ENCODE measurements at places on chromosomes 6 and 20.

DNA sequence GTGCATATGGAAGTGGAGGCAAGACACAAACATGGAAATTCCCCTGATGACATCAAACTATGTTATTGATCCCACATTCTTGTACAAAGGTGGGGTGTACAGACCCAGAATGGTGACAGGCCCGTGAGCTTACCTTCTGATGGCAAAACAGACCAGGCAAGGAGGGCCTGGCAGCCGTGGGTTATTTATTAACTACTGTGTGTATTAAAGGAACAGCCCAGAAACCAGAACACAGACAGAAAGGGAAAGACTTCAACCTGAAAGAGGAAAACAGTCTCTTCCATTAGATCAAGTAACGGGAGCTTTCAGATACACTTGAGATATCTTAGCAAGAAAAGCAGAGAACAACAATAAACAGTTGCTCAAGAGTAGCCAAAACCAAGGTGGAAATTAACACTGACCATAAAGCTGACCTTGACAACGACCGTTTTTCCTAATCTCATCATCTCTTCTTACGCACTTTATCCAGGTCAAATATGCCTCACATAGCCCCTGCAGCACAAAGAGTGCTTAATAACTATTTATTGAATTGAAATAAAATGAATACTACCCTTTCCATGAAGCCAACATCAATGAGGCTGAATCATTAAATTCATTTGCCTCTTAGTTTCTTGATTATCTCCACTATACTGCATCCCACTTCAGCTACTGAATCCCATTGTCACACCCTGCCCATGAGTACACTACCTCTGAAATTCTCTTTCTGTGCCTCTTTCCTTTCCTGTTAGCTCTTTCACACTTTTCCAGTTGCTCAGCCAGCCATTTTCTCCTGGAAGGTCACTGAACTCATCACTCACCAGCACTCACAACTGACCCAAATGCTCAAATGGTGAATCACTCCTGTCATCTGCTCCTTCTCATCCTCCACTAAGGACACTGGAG lies 67.4 kb downstream of the MOXD1 start:
- DNase-seq = no peak

- peak; percentile 15 for DNase-seq
Measured at GRCh38 chr6:3850451-3851203, 1.5 kb downstream of the FAM50B start.

DNA sequence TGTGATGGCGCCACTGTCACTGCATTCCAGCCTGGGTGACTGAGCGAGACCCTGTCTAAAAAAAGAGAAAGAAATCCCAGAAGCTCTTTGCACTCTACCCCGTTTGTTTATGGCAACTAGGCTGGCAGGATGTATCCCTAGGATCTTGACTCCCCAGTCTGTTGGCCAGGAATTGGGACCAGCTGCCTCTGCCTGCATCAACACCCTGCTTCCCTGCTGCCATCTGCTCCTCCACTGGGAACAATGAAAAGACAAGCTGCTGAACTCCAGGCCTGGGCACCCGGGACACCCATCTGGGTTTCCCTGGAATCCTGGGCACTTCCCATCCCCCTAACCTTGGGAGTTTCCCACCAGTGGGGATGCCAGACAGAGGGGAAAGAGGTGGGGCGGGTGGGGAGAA lies 64.9 kb downstream of the CPNE5 start:
- no peak for DNase-seq

- DNase-seq = no peak
Measured at GRCh38 chr6:1630771-1631217, 21.1 kb downstream of the FOXC1 start.

DNA sequence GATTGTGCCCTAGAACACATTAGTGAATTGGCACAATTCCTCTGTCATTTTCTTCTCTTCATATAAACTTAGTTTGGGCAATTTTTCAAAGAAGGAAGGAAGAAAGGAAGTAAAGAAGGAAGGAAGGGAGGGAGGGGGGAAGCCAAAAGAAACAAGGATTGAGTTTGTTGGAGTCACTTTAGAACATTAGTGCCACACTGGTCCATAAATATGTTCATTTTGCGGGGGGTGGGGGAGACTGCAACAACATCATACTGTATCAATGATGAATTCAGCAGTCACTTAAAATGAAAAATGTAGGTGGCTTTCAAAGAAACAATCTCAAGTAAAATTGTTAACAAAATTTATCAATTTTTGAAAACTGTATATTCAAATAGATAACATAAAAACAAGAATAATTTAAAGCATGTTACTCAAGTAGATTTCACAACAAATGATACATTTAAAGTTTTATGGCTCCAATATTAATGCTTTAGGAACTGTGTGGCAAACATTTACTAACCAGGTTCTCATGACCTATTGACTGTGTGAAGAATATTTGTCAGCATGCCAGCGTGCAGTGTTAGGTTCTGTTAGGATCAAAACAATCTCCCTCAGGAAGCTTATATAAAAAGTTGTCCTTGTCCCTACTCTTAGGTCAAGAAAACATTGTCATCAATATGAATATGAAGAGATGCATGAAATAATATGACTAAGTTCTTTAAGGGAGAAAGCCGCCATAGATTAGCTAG lies 208.1 kb upstream of the AGPAT4 start:
- DNase-seq = no peak

GRCh38 chr6:107689190-107689589 lies 134.9 kb downstream of the SCML4 start:
- no peak for DNase-seq

GRCh38 chr6:26194816-26195375 lies 107.7 kb downstream of the HFE start:
- no peak for DNase-seq

DNA sequence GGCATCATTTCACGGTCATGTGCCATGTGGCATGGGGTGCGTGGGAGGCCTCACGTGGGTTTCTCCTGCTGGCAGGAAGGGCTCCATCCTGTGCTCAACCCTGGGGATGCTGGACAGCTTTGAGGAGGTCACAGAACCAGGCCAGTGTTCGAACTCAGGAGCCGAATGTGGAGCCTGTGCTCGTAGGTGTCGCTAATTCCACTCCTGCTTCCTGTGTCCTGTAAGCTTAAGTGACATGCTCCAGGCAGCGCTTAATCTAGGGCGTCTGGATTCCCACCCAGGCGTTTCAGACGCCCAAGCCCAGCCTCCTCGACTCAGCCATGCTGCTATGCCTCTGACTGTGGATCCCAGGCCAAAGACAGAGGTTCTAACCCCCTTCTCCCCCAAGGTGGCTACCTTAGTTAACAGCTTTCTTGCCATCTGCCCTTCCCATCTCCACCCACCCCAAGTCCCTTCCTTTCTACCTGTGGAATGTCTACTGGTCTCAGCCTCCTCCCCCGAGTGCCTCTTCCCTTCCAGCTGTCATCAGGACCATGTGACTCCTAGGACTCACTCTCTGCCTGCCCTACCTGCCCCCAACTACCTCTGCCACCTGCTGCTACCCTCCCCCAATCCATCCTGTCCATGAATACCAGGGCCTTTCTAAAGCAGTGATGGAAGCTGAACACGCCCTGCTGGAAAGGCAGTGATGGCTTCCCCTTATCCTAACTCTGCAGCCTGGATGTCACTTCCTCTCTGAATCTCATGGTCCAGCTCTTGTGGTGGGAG lies 255.1 kb downstream of the CDH26 start:
- no peak for DNase-seq

DNA sequence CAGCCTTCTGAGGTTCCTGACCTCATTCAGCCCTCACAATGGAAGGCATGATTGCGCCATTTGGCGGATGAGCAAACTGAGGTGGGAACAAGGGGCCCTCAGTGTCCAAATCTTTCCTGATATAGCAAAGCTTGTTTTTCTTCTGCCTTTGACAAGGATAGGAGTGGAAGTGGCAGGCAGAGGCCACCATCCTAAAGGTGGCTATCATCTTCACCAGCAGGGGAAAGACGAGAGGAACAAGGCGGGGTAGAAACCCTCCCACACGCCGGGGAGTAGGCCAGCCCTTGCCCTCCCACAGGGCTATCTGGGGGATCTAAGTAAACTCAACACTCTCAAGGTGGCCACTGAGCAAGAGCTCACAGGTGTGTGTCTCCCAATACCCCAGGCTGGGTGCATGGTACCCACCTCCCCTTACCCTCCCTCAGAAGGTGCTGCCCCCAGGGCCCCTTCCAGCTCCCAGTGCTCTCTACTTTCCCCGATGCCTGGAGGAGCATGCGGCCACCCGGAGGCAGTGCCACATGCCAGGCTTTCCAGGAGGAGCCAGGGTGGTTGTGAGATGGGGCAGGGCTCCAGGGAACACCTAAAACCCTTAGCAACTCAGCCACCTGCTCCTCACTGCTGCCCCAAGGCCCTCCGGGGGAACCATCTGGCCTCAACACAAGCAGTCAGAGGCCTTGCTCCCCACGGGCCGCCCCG lies 11.2 kb downstream of the SPDEF start:
- DNase-seq = no peak

DNA sequence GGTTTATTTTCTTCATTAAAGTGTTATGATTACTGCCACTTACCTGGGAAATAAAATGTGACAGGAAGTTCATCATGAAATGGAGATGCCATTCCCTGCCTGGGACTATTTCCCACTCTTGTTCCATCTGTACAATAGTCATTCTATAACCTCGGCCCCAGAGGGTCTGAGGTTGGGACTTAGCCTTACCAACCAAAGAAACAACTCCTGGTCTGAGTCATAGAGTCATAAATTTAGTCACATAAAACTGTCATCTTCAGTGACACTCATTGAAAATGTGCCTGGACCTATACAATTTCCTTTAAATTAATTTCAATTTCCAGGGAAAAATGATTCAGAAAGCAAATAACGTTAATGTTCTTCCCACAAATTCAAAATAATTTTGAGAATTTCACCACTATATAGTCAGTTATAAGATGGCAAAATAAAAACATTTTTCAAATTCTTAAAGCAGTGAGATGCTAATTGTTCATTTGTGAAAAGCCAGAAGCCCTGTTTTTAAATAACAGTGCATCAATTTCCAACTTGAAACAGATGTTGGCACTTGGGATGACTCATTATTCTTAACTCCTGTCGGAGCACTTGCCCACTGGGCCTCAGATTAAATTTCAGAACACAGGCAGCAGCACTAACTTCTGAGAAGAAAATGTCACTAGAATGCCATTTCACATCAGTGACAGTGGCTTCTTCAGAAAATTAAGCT lies 201.2 kb upstream of the SMLR1 start:
- DNase-seq = no peak

GRCh38 chr6:147717991-147718390 lies 209.5 kb downstream of the SAMD5 start:
- DNase-seq = no peak

GRCh38 chr6:14759976-14760672 lies 485.7 kb upstream of the JARID2 start:
- DNase-seq = no peak

DNA sequence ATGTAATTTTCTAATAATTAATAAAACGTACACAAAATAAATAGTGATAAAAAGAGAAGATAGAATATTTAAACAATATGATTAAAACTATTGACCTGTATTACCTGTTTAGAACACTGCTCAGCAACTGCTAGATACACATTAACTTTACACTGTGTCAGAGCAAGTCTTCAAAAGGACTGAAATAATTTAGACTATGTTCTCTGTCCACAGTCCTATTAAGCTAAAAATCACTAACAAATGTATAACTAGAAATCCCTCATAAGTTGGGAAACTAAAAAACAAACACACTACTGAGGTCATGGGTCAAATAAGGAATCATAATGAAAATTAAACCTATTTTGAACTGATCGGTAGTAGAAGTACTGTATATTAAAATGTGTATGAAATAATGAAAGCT lies 181.7 kb downstream of the QKI start:
- DNase-seq = no peak

DNA sequence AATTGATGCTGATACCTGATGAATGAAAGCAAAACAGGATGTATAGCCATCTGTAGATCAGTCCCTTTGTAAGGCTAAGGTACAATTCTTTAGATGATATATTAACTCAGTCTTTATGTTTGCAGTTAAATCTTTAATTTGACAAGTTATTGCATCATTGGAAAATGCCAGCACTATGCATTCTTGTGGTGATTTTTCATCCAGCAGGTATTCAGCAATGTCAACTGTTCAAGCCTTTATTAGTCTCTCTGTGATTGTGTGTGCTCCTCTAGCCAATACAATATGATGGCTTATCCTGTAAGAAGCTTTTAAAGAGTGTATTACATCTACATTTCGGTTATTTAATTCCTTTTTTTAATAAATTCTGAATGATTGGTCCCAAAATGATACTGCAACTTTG lies 34.3 kb downstream of the HLA-DMB start:
- DNase-seq = no peak

DNA sequence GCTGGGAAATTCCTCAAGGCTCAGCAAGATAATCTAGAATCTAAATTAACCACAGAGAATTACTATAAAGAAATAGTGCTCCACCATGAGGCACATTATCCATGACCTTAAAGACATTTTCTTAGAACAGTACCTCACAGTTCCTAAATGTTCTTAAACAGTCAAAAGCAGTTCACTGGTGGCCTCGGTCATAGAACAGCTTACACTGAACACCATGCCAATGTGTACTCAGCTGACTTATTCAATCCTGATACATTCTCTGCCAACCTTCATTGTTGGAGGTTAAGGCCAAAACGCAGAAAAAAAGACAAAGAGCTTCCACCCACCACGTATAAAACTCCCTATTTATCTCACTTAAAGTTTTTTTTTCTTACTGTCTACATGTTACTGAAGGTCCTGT lies 21.8 kb upstream of the TMEM170B start:
- DNase-seq = no peak

DNA sequence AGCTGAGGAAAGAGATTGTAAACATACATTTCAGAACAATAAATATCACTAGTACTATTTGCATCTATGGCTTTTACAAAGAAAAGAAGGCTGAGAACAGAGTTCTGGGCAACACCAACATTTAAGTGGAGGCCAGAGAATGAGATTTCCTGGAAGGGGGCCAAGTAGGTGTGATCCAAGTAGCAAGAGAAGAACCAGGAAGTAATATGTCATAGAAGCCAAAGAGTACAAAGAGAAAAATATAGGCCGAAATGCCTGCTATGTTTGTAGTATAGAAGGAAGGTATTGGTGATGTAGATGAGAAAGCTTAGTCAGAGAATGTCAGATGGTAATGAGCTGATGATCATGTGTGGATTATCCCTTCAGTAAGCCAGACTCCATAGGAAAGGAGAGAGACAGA lies 94.5 kb downstream of the PERP start:
- DNase-seq = no peak

Measured in T-cell (primary cell).